CD14-positive monocyte (primary cell): ENCODE measurements at places on chromosomes 2 and 18. TPM values are rescaled to one million over a fixed set of nuclear protein-coding genes. Genes with fewer than 3 reads are reported as not detected.

The SP140 gene
- 7.3 and 8.5 TPM in 2 replicates for polyA plus RNA-seq

The MALL gene
- not detected in 2 replicates for polyA plus RNA-seq

The HOXD13 gene
- not detected in 2 replicates for polyA plus RNA-seq

The DUSP19 gene
- 0.30 TPM for polyA plus RNA-seq

The SERPINB4 gene
- polyA plus RNA-seq: not detected in 2 replicates

The CCDC121 gene
- 0.53 TPM for polyA plus RNA-seq

The CROCC2 gene
- polyA plus RNA-seq: 0.15 and 0.38 TPM in 2 replicates

The NT5DC4 gene
- not detected for polyA plus RNA-seq

The GCG gene
- not detected for polyA plus RNA-seq

The HOXD9 gene
- not detected for polyA plus RNA-seq

The SPC25 gene
- not detected for polyA plus RNA-seq

The GALNT14 gene
- polyA plus RNA-seq: not detected

The PCARE gene
- not detected in 2 replicates for polyA plus RNA-seq

The RAB6C gene
- polyA plus RNA-seq: not detected

The OSBPL6 gene
- polyA plus RNA-seq: not detected

The CAPN13 gene
- not detected in 2 replicates for polyA plus RNA-seq

The ATG4B gene
- polyA plus RNA-seq: 191 and 202 TPM in 2 replicates

The PTPRN gene
- 0.22 TPM in 1 of 2 replicates, not detected in the other for polyA plus RNA-seq

The HOXD1 gene
- polyA plus RNA-seq: not detected in 2 replicates
